Ovary (tissue), 10 donors: ENCODE measurements at places on chromosomes 2 and 18. TPM values are rescaled to one million over a fixed set of nuclear protein-coding genes. Genes with fewer than 3 reads are reported as not detected.

DNA sequence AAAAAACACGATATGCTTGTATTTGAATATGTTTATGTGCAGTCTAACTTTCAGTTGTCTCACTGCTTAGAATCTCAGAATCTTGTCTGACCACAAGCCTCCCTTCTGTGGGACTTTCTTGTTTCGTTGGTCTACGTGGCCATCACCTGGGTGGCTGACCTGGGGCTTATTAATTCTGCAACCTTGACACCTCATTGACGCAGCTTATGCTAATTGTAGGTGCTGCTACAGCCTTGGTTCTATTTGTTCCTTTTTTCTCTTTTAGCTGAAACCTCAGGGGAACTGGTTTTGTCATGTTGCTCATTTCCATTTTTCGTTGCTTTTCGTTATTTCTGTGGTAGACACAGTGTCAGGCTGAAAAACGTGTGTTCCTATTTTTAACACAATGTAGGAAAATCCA, 273.7 kb downstream of the SLC4A3 start:
- H3K27ac ChIP-seq = no peak overlapping the region
- H3K36me3 ChIP-seq = no peaks in the 10 kb centered on the region
- H3K4me3 ChIP-seq = no peak overlapping the region
- no peak for DNase-seq
- no peaks in the 10 kb centered on the region for H3K4me1 ChIP-seq

DNA sequence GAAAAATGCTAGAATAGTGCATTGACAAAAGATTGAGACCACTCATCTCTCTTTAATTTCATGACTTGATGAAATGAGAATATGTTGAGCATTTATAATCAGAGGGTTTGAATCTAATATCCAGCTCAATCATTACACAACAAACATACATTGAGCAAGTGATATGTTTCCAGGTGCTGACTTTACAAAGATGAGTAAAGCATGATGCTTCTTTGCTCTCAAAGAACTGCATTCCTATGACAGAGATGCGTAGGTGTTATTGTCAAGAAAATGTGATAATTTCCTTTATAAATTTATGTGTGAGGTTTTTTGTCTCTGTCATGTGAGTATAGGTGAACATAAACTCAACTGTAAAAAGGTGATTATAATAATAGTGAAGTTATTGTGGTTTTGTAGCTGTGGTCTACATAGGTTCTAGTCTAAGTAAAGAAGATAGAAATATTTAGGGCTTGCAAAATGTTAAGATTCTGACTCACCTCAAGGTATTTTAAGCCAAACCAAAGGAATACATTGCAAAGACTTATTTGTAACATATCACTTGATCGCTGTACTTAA, 389.8 kb downstream of the GALNT13 start:
- H3K27ac ChIP-seq = no peak overlapping the region
- no peak overlapping the region for H3K4me3 ChIP-seq
- no peaks in the 10 kb centered on the region for H3K4me1 ChIP-seq

DNA sequence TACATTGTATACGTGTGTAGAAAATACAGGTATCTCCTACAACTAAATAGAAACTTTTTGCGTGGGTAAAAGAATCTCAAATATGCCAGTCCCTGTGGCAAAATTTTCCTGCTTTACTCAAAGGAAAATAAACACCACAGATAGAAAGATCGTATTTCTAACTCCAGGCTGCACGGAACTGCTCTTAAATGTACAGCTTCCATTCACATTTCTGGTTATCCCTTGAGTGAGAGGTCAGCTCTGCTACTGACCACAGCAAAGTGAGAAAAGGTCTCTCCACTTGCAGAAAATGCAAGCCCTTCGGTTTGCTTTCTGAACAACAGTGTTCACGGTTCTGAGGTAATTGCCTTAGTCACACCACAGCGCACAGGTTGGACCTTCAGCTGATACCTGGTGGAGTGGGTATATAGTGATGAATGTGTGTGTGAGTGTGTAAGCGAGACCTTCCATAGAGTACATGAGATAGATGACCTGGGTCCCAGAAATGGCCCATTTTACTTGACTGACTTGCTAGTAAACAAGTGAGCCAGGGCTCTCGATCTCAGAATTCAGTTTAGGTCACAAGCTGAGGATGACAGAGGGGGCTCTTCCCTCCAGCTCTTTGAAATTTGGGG, 52.1 kb downstream of the ALPK2 start:
- DNase-seq = no peak
- H3K27ac ChIP-seq = no peak overlapping the region
- H3K27me3 ChIP-seq = no peaks in the 10 kb centered on the region
- no peak overlapping the region for H3K4me3 ChIP-seq

DNA sequence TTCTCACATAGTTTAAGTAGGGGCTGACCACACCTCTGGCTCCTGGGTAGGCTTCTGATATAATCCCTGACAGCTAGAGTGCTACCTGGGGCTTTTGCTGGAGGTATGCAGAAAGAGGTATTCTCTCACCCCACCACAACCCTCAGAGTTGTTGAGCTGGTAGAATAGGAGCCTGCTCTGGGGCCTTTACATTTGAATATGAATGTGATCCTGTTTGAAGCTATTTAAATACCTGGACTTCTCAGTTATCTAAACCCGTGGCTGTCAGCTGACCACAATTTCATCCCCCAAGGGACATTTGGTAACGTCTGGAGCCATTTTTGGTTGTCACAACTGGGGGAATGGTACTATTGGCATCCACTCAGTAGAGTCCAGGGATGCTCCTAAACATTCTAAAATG, 669.1 kb downstream of the SATB2 start:
- no peaks in the 10 kb centered on the region for H3K4me1 ChIP-seq
- no peaks in the 10 kb centered on the region for H3K36me3 ChIP-seq
- H3K27me3 ChIP-seq = no peaks in the 10 kb centered on the region
- no peak overlapping the region for H3K4me3 ChIP-seq
- no peak overlapping the region for H3K27ac ChIP-seq

GRCh38 chr2:95392730-95393455, 9.6 kb upstream of the FAHD2A start:
- no peaks in the 10 kb centered on the region for H3K36me3 ChIP-seq
- peaks cover 14% of the 10 kb centered on the region for H3K4me1 ChIP-seq
- no peaks in the 10 kb centered on the region for H3K27me3 ChIP-seq
- no peak for DNase-seq
- H3K27ac ChIP-seq = no peak overlapping the region
- no peak overlapping the region for H3K4me3 ChIP-seq

DNA sequence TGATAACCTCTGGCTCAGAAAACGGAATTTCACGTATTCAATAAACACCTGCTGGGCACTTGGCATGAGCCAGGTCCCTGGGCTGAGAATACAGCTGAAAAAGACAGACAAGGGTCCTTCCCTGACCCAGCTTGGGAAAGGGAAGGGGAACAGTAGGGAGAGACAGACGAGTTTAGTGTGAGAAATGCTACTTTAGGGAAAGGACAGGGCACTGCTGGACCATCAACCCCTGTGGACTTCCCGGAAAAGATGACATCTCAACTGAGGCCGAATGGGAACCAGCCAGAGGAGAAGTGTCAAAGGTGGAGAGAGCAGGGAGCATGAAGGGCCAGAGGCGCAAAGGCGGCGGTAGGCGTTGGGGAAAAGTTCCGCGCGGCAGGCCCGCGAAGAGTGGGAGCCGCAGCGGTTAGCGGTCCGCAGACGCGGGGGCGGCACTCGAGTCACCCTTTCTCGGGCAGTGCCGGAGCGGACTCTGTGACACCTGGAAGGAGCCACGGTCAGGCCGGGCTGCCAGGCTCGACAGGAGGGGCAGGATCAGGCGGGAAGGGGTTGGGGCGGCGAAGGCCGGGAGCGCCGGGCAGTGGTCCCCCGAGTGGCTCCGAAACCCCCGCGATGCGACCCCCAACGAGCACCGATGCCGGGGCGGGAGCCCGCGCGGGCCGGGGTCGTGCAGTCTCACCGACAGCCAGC, 519 bp downstream of the TEX261 start:
- no peaks in the 10 kb centered on the region for H3K36me3 ChIP-seq
- H3K27ac ChIP-seq = peak overlapping the region; percentile 71
- no peaks in the 10 kb centered on the region for H3K27me3 ChIP-seq
- peaks cover 9% of the 10 kb centered on the region for H3K4me1 ChIP-seq
- H3K4me3 ChIP-seq = peak overlapping the region; percentile 99

GRCh38 chr2:26519396-26520147, 41.6 kb upstream of the OTOF start:
- no peaks in the 10 kb centered on the region for H3K27me3 ChIP-seq
- no peak overlapping the region for H3K4me3 ChIP-seq
- DNase-seq = no peak
- no peaks in the 10 kb centered on the region for H3K36me3 ChIP-seq
- no peaks in the 10 kb centered on the region for H3K4me1 ChIP-seq
- no peak overlapping the region for H3K27ac ChIP-seq

GRCh38 chr2:157857881-157858280, 18.2 kb downstream of the ACVR1 start:
- H3K36me3 ChIP-seq = no peaks in the 10 kb centered on the region
- no peaks in the 10 kb centered on the region for H3K27me3 ChIP-seq
- no peak overlapping the region for H3K4me3 ChIP-seq
- no peak overlapping the region for H3K27ac ChIP-seq

DNA sequence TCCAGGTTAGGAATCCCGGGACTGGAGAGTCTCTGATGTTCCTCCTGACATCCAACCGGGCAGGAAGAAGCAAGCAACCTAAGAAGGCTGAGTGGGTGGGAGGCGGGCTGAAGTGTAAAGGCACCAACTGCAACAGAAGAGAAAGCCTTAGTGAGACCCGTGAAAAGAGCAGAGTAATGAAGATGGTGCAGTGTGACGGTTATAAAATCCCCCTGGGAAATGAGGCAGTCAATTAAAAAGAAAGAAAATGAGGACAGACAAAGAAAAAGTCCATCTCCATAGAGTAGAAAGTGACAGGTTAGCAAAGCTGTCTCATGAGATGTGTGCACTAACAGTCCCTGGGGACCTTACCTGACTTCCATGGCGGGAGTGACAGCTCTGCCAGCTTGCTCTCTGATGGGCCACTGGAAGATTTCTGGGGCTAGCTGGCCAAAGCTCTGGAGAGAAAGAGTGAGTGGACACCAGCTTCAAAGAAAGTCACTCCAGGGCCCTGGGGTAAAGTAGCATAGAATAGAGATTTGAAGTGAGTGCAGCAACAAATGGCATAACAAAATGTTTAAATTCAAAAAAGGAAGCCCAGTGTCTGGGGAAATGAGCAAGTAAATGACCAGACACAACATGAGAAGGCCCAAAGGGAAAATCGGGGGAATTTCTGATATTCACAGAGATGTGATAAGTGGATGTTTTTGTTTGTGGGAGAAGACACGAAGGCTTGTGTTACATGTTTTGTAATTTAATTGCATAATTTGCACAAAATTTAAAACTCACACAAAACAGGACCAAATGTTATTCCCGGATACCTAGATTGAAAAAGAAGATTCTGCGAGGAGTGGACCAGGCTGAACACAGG, 44.1 kb upstream of the IGFBP2 start:
- H3K4me1 ChIP-seq = peaks cover 3% of the 10 kb centered on the region
- no peaks in the 10 kb centered on the region for H3K36me3 ChIP-seq
- no peak for DNase-seq
- H3K4me3 ChIP-seq = no peak overlapping the region
- H3K27ac ChIP-seq = no peak overlapping the region

DNA sequence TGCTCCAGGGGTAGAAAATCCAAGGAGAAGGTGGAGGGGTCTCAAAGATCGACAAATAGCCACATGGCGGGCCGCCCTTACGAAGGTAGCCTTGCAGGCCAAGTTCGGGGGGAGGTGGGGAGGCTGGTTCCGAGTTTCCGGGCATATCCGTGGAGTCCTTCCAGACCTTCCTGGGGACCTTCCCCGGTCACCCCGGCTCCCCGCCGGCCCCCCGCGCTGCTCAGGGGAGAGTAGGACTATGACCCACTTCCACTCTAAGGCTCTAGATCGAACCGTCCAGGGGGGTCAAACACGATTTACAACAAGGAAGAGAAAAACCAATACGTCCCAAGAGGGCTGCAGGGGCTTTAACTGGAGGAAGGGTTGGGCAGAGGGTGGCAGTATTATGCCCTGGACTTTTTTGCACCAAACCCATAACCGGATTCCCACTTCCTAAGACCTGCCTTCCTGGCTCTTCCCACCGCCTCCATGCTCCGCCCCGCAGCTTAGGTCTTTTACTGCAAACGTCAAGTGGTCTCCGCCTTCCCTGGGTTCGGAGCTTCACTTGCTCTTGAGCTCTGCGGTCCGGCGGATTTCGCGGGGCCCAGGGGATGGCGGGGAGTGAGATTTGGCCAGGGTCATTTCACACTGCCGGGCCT, 779 bp upstream of the LYPD6 start:
- H3K4me1 ChIP-seq = peaks cover 6% of the 10 kb centered on the region
- H3K4me3 ChIP-seq = peak overlapping the region; percentile 50
- no peak for DNase-seq
- H3K36me3 ChIP-seq = no peaks in the 10 kb centered on the region

- H3K27ac ChIP-seq = no peak overlapping the region
- no peak overlapping the region for H3K4me3 ChIP-seq
- H3K4me1 ChIP-seq = no peaks in the 10 kb centered on the region
- DNase-seq = no peak
Measured at GRCh38 chr2:5094192-5094591, 598.0 kb upstream of the SOX11 start.

DNA sequence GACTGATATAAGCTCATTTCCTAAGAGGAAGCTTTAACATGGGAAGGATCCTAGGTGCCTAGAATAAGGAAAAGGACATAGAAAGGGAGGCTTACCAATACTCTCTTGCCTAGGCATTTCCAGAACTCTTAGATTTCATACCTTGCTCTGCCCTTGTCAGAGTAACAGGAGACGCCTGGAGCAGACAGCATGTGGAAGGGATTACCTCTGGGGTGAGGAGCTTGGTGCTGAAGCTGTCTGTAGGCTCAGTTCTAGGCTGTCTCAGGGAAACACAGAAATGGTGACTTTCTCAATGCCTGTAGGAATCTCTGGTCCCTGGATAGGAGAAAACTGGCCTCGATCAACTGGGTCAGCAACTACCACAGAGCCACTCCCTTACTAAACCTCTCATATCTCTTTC, 150.0 kb downstream of the SLC4A3 start:
- no peaks in the 10 kb centered on the region for H3K36me3 ChIP-seq
- H3K4me3 ChIP-seq = no peak overlapping the region
- no peak for DNase-seq

DNA sequence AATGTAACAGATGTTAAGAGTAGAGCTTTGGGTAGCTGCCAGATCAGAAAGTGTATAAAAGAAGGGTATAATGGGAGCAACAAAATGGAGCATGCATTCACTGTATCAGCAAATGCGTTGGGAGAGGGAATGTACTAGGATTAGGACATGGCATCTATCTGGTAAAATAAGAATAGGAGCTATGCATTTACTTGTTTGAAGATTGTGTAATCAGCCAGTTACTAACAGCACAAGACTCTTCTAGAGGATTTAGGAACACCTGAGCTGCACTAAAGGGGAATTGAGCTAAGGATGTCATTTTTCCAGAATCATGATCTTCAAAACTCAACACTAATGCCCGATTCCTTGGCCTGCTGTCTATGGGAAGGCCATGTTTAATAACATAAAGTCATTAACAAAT, 394.2 kb upstream of the TNP1 start:
- no peaks in the 10 kb centered on the region for H3K27me3 ChIP-seq
- peaks cover 6% of the 10 kb centered on the region for H3K4me1 ChIP-seq
- H3K36me3 ChIP-seq = no peaks in the 10 kb centered on the region
- H3K4me3 ChIP-seq = no peak overlapping the region
- DNase-seq = no peak
- no peak overlapping the region for H3K27ac ChIP-seq

The ALK gene
- 0.23 TPM for total RNA-seq

The ITGA6 gene
- total RNA-seq = 12.8 TPM

The STAT4 gene
- total RNA-seq = 1.8 TPM

The PAX8 gene
- total RNA-seq = 10.1 TPM

The THSD7B gene
- 0.46 TPM for total RNA-seq

The CLEC4F gene
- total RNA-seq = 0.46 TPM

The C1QL2 gene
- 0.10 TPM for total RNA-seq

The OTOF gene
- total RNA-seq = 0.31 TPM

The DSC2 gene
- total RNA-seq = 2.7 TPM
